ENCODE measurements at places on chromosomes 3 and 15.

- no peak for DNase-seq
Measured at GRCh38 chr15:89096664-89097063, 8.4 kb downstream of the ABHD2 start.

GRCh38 chr3:82386647-82387046 lies 625.2 kb upstream of the GBE1 start:
- no peak for DNase-seq

- DNase-seq, result no peak
Measured at GRCh38 chr3:23240171-23240785, 37.2 kb downstream of the UBE2E2 start.

- no peak for DNase-seq
Measured at GRCh38 chr3:160948273-160948672, 156.9 kb downstream of the B3GALNT1 start.

GRCh38 chr3:88101142-88101541 lies 42.1 kb downstream of the ZNF654 start:
- DNase-seq, result no peak

- no peak for DNase-seq
Measured at GRCh38 chr15:78804391-78804792, 6.9 kb downstream of the ADAMTS7 start.

DNA sequence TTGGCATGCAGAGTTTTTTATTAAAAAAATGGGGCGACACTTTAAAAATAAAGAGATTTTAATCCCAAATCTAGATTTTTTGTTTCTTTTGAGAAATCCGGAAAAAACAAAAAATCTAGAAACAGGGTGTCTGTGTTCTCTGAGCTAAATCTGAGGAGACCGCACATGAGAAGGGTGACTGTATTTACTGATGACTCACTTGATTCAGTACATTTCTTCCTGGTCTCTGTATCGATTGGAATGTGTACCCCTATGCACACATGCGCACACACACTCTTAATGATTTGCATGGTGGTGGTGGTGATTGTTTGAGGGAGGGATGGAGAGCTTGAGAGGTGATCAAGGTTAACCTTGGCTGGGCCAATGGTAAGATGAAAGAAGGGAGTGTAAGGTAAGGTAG lies 443.1 kb upstream of the THRB start:
- no peak for DNase-seq

GRCh38 chr3:172189987-172190603 lies 150.7 kb downstream of the FNDC3B start:
- no peak for DNase-seq

- no peak for DNase-seq
Measured at GRCh38 chr15:31402511-31403056, 75.9 kb downstream of the KLF13 start.

DNA sequence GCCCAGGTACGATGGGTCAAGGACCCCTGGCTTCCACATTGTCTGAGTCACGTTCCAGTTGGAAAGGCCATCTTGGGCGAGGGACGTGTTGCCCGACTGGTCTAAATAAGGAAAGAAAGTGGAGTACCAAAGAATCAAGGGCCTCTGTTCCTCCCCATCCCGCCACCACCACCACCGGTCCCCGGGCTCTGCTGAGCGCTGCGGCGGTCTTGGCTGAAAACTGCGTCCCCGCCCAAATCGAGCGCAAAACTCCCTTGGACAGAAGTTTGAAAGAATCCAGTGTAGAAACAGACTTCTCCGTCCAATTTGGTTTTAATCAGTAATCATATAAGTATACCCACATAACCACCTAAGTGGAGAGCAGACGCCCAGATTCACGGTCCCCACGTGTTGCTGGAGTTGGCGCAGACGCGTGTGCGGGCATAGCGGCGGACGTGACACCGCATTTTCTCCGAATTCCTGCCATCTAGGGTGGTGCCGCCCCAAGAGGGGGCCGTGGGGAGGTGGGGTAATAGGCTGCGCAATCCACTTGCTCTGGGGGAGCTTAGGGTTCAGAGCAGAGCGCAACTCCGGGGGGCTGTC lies 243.8 kb upstream of the TOPAZ1 start:
- no peak for DNase-seq

- DNase-seq, result no peak
Measured at GRCh38 chr15:84760219-84760618, 11.8 kb downstream of the ZNF592 start.

GRCh38 chr3:118244761-118245160 lies 789.9 kb downstream of the IGSF11 start:
- no peak for DNase-seq

- DNase-seq, result peak; percentile 0
Measured at GRCh38 chr15:95669146-95669922, 661.2 kb upstream of the NR2F2 start.

DNA sequence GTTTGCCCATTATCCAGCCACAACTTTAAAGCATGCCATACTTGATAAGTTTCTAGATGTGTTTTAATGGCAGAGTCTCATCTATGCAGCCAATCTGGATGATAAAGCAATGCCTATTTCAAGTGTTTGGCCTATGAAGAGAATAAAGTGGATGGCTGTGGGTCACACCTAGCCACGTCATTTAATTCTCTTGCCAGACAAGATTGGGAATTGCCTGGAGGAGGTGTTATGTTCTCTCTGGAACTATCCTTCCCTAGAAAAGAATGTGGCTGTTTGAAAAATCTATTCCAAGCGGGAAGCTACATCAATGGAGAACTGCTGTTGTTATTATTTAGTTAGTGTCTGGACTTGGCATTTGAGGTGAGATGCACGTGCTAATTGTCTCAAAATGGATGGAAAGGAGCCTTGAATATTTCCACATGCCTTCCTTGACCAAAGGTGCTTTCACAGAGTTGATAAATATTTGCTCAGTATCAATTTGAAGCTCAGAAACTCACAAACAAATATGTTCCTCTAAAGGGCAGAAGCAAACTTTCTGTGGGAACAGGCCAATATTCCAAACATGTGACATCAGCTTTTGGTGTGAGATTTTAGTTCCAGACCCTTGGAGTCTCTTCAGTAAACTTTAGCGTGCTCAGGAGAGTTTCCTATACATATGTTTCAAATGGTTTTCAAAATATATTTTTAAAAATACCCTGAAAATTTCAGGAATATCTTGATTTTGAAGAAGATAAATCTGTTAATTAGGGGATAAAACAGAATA lies 510.6 kb upstream of the SGO1 start:
- DNase-seq, result no peak

DNA sequence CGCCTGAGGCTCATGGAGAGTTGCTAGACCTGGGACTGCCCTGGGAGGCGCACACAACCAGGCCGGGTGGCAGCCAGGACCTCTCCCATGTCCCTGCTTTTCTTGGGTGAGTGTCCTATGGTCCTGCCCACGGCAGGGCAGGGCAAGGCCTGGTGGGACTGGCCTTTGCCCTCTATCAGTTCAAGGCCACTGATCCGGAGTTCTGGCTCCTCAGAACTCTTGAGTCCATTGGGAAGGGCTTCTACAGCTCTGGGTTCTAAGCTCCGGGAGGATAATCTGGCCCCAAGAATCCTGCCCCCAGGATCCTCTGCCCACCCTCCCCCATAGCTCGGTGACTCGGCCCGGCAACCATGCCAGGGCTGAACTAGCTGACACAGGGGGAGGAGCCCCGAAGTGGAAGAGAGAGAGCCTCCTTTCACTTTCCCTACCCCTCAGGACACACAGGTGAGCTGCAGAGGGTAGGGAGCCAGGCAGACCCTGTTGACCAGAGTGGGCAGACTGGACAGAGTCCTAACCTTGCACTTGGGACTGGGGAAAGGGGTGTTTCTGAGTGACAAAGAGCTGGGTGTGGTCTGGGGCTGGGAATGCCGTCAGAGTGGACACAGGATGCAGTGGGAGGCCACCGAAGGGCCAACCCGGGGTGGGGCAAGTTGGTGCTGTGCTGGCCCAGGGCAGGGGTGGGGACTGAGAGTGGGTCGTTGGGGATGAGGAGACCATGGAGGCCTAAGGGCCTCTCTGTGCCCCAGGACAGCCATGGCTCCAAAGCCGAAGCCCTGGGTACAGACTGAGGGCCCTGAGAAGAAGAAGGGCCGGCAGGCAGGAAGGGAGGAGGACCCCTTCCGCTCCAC lies 664 bp downstream of the PARP3 start:
- DNase-seq, result peak; percentile 48

DNA sequence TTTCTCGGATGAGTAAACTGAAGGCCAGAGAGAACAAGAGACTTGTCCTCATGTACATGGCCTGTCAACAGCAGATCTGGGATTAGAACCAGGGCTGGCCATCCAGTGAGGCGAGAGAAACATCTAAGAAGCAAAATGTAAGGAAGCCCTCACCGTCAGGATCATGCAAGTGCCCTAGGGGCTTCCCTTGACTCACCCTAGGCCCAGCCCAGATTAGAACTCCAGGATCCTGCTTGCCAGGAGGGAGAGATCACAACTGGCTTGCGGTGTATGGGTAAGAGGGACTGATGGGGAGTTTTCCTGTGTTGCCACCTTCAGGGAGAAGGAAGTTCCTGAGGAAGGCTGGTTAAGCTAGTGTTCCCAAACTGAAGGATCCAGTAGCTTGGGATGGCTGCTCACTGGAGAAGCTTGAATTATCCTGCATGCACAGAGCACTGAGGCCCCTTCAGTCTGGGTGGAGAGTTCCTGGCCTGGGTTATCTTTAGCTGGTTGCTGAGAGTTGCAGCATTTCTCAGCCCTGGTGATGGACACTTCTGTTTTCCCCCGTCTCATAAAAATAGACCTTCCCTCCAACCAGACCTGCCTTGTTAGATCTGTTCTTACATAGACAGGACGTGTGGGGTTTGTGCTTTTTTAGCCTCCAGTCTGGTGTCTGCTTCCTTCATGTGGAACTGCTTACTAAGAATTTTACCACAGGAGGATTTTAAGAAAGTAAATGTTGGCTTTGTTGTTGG lies 28.2 kb upstream of the XIRP1 start:
- DNase-seq, result no peak

- DNase-seq, result no peak
Measured at GRCh38 chr15:83745771-83746170, 91.8 kb downstream of the ADAMTSL3 start.

DNA sequence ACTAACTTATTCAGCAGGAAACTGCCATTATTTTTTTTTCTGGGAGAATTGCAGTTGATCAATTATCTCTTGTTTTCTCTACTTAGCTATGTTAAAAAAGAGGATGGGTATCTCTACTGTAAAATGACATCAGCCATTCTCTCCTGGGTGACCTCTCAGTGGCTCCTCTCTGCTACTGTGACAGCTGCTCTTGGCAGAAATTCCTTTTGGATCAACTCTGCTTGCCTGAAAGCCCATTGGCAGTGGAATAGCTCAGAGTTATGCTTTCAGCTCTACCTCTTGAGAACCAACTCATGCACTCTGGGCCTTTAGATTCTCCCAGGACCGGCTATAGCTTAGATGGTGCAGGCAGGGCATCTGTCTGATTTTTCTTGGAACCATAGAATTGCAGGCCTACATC lies 99.9 kb upstream of the GAP43 start:
- DNase-seq, result no peak

GRCh38 chr3:32296251-32297204 lies 58.0 kb downstream of the CMTM8 start:
- peak; percentile 71 for DNase-seq

DNA sequence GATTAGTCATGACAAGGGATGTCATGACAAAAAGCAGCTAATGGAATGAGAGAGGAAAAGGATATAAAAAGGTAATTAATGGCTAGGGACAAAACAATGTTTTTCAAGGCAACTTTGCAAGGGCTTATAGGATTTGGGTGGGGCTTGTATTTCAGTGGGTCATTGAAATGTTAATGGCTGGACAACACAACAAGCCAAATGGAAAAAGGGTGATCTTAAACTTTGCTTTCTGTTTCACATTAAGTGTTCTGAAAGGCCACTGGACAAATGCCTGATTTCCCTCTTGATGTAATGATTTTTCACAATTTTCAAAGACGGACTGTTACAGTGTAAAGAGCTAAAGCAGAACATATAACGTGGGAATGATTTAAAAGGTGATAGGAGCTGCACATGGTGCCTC lies 345.0 kb downstream of the TUSC7 start:
- no peak for DNase-seq

Data from CD4-positive, alpha-beta T cell treated with Interleukin-4 for 4 hours (primary cell).